NCI-H1417 treated with DMSO at 0.1 percent for 48 hours (cell line): ENCODE measurements at places on chromosomes 5 and 9.

DNA sequence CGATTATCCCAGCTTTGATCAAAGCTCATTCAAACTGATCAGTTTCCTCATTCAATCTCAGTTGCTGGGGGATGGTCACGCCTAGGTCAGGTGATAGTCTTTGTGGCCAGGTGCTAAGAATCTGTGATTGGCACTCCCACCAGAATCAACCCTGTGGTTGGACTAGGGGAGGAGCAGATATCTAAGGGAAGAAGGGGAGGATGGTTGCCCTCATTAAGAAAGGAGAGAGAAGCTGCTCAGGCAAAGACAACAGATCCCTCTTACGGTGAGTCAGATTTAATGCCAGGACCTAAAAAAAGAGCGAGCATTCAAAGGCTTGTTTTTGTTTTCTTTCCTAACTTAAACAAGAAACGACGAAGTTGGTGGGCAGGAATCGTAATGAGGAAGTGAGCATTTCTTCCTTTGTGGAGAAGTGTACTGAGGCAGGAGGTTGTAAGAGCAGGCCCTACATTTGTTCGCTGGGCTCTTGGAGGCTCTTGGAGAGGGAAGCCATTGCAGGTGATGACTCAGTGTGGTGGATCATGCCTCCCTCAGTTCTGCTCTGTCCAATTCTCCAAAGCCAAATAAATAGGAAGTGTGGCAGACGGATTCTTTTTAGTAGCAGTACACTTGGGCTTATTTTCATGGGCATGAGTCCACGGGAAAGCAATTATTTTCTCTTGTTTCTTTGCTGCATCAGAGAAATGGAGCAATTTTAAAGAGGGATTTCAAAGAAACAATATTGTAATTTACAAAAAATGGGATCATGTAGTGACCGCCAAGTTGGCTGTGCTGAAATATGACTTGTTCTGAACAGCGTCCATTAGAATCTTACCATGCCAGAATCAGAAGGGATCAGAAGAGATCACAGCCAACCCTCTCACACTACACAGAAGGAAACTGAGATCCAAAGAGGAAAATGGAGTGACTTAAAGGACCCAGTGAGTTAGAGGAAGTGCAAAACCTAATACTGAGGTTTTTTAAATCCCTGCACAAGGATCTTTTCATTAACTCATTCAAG is 18.7 kb upstream of the TGFBR1 start:
- no peak for DNase-seq

DNA sequence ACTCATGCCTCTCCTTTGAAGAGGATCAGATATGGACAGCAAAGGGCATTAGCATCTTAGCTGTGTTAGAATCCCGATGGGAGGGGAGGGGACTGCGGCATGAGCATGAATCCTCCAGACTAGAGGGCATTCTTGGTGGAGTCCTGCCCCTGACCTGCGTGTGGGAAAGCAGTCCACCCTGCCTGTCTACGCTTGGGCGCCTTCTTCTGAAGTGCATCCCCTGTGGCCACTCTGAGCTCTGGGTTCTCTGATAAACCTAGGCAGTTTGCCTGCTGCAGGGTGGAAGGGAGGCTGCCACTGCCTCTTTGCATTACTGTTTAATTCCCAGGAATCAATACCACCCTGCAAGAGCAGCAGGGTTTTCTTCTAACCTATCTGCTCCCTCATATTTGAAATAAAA is 169.3 kb downstream of the INSYN2B start:
- no peak for DNase-seq

DNA sequence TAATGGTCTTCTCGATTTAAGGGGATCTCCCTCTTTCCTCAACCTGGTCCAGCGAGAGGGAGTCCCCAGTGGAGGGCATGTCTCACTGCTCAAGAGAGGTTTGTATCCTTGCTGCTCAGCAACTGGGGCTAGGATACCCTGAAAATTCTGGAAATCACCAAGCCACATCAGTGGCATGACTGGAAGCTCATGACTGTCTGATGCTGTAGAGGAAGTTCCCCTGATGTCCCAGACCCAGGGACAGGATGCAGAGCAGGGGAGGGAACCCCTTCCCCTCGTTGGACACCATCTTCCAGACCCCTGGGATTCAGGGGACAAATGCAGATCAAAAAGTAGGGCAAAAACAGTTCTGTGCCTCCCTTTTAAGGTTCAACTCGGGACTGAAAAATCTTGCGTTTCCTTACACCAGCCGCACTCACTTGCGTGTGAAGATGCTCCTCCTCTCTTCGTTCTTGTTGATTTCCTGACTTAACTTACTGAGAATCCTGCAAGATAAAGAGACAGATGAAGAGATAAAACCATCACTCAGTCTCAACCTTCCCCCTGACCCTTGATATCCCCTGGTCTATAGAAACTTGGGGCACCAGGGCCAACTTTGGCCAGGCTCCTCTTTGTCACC is 22.1 kb downstream of the LCP2 start:
- DNase-seq: no peak

- DNase-seq: no peak
Measured at GRCh38 chr5:164217464-164217863, 712.0 kb downstream of the MAT2B start.
